T-helper 22 cell (primary cell): ENCODE measurements at places on chromosomes 3 and 15.
A peak's percentile ranks its signal among the peaks of the same experiment; 100 is the strongest.

- DNase-seq: no peak
Measured at GRCh38 chr3:10901296-10901945, 85.4 kb downstream of the SLC6A11 start.

DNA sequence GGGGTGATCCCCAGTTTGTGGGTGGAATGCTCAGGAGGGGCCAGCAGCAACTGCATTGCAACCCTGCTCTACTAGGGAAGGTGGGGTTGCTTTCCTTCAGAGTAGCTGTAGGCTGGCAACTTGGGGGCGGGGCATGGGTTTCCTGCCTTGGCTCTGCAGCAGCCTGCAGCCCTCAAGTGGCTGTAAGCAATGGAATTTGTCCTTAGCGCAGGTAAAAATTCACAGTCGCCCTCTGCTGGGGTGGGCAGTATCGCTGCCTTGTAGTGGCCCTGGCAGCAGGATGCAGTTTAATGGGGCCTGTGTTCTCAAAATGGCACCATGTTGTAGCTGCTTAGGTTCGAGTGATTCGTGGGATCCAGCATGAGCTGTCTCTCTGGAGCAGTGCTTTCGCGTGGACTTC, 29.8 kb downstream of the STT3B start:
- no peak for DNase-seq

DNA sequence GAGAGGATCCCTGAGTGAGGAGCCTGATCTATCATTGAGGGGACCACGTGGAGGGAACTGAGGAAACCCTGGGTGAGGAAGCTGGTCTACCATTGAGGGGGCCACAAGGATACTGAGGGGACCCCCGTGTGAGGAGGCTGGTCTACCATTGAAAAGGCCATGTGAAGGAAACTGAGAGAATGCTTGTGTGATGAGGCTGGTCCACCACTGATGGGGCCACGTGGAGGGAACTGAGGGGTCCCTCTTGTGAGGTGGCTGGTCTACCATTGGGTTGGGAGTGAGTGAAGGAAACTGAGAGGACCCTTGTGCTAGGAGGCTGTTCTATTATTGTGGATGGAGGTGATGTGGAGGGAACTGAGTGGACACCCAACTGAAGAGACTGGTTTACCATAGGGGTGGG, 161.3 kb downstream of the FBLN2 start:
- no peak for DNase-seq

DNA sequence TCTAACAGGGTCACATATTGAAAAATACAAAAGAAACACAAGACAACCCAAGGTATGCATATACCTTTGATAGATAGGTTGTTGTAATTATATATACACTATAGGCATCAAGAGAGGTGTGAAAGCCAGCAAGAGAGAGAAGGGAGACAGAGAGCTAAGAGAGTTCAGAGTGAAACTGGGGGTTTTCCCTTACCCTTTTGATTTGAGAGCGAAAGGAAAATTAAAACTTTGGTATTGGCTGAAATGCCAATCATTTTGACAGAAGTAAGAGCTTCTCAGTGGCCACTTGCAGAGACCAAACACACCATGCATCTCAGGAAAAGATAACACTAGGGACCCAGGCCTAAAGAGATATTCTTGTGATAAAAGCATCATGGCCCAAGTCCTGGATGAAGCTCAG, 183.6 kb downstream of the SHOX2 start:
- DNase-seq: no peak

GRCh38 chr3:16305111-16305541, 40.1 kb downstream of the OXNAD1 start:
- DNase-seq: peak; percentile 39

GRCh38 chr3:64871834-64872249, 184.0 kb upstream of the ADAMTS9 start:
- DNase-seq: no peak

DNA sequence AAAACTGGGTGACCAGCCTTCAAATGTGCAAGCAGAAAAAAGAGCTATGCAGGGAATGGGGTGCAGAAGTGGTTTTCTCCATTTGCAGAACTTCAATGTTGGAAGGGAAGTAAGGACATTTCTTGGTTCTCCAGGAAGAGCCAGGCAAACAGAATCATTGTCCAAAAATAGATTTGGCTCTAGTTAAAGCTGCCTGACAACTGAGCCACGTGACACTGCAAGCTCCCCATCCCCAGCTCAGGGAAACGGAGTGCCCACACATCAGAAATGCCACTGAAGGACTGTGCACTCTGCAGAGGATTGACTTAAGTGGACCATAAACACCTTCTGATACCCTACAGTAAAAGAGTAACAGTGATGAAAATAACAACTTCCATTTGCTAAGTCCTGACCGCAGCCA, 195.6 kb upstream of the NSMCE3 start:
- DNase-seq: no peak

GRCh38 chr15:61106044-61106834, 122.9 kb downstream of the RORA start:
- DNase-seq: no peak

DNA sequence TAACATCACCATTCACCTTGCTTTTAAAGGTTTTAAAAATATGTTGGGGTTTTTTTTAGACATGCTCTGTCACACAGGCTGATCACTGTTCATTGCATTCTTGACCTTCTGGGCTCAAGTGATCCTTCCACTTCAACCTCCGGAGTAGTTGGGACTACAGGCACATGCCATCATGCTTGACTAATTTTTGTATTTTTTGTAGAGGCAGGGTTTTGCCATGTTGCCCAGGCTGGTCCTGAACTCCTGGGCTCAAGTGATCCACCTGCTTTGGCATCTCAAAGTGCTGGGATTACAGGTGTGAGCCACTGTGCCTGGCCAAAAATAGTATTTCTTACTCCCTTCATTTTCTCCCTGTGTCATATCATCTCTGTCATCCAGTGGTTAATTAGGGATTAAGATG, 101.4 kb downstream of the PIK3R4 start:
- DNase-seq: no peak

DNA sequence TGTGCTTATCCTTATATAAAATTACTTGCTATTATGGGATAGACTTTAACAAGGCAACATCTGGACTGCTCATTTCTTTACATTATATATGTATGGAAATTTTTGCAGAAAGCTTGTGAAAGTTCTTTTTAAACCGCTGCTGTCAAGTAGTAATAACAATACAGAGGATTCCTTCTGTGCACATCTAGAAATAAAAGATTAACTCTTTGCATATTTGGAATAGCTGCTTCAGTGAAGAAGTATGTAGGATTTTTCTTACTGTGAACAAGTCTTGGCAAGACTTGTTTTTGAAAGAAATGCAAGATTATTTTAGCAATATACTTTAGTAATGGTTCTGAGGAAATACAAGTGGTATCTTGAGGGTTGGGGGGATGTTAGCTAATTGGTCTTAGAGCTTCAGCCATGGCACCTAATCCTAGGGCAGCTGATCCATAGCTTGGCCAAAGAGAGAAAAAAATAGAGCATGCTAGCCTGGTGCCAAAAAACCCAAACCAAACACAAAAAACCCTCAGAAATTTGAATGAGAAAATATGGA, 4.3 kb downstream of the PRKCI start:
- no peak for DNase-seq

- no peak for DNase-seq
Measured at GRCh38 chr3:44050101-44050500, 191.6 kb upstream of the TOPAZ1 start.

DNA sequence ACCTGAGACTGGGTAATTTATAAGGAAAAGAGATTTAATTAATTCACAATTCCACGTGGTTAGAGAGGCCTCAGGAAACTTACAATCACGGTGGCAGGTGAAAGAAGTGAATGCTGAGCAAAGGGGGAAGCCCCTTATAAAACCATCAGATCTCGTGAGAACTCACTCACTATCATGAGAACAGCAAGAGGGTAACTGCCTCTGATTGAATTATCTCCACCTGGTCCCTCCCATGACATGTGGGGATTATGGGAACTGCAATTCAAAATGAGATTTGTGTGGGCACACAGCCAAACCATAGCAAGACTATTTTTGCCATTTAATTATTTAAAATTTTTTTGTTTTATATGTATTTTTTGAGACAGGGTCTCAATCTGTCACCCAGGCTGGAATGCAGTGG, 27.0 kb upstream of the KCTD6 start:
- DNase-seq: no peak

- DNase-seq: no peak
Measured at GRCh38 chr15:68405378-68406250, 26.3 kb downstream of the ITGA11 start.

DNA sequence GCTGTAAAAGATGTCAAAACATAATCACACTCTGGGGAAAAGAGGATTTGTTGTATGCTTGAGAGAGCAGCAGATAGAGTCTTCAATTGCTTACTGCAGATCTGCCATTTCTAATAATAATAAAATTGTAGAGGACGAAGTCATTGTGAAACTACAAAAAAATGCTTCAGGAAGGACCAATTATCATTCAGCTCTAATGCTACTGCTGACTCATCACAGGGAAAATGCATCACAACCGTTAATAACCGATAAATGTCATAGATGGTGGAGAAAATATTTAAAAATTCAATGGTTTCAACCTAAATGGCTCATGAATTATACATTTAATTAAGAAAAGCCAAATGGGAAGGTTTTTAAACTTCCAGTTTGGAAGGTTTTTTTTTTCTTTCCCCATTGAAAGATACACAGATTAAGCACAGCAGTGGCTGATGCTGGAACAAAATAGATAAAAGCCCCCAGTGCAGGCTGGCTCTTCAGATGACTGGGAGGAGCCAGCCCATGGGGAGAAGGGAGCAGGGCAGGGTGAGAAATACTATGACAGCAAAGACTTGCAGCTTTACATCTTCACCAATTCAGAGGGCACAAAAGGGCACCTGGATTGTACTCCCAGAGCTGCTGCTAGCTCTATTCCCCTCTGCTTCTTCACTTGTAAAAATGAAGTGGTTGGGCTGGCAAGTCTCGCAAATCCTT, 196.1 kb downstream of the CNTN6 start:
- DNase-seq: no peak

DNA sequence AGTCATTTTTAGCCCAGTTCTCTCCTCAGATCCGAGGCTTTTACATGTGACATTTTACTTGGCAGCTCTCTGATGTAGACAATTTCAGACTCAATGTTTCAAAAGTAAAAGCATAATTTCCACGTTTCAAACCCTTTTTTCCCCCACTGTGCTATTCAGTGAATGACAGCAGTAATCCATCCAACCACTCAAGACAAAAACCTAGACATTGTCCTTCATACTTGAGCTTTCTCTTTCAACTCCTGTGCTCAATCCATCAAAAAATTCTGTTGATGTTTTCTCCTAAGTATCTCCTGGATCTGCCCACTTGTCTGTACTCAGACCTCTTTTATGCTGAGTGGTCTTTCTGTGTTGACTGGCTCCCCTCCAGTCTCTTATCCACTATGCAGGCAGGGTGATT, 214.7 kb downstream of the CHL1 start:
- DNase-seq: no peak

DNA sequence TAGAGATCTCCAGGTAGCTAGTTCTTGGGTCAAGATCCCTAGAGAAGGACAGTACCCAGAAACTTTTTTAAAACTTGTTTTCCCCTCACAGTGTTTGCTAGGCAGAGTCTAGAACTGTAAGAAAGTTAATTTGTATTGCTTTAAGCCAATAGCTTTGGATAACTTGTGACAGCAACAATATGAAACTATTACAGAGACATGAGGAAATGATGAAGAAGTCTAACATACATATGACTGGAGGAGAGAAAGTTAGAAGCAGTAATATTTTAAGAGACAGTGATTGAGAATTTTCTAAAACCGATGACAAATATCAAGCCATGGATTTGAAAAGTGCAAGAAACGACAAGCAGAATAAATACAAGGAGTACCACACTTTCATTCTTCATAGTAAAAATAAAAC, 10.0 kb downstream of the HMG20A start:
- DNase-seq: no peak

DNA sequence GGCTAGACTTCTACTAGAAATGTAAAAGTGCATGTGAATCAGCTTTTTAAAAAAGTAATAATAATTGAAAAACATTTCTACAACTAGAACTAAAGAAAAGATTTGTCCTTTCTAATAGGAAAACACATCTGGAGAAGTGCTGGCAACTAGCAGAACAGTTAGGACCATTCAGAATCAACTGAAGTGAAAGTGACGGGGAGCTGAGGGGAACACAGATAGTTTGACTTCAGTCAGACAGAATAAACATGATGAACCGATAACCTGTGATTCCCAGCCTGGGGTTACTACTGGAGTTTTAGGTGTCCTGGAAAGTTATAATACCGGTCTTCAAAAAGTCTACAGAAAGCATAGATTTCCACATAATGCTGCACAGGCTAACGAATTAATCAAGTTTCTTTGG, 28.1 kb downstream of the OPA1 start:
- no peak for DNase-seq
